ENCODE measurements at places on chromosomes 13 and 19.

DNA sequence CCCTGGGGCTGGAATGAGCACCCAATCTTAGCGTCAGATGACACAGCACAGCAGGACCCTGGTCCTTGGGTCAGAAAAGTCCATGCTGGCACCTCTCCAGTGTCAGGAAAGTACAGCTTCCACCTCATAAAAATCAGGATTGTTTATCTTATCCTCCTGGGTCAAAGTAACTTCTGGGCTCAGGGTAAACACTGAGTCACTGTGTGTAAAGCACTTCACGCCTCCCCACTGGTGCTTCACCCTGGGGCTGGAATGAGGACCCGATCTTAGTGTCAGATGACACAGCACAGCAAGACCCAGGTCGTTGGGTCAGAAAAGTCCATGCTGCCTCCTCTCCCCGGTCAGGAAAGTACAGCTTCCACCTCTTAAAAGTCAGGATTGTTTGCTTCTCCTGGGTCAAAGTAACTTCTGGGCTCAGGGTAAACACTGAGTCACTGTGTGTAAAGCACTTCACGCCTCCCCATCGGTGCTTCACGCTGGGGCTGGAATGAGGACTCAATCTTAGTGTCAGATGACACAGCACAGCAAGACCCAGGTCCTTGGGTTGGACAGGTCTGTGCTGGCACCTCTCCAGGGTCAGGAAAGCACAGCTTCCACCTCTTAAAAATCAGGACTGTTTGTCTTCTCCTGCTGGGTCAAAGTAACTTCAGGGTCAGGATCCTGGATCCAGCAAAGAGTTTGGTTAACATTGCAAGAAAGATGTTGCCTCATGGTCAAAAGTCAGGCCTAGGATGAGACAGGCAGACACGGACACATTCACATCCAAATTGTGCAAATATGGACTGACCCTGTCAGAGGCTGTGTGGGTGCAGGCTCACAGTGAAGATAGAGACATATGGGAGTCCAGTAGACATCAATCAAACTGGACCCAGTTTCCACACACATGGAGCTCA, 39.2 kb upstream of the CYP2A7 start:
- no peak for DNase-seq

GRCh38 chr13:27037571-27037970, 134.0 kb downstream of the USP12 start:
- DNase-seq: no peak

- DNase-seq: no peak
Measured at GRCh38 chr19:50921426-50922316, 10.5 kb upstream of the KLK4 start.

GRCh38 chr19:12790628-12791344, 500 bp upstream of the JUNB start:
- no peak for DNase-seq

GRCh38 chr13:40031031-40031430, 375.6 kb downstream of the COG6 start:
- no peak for DNase-seq

DNA sequence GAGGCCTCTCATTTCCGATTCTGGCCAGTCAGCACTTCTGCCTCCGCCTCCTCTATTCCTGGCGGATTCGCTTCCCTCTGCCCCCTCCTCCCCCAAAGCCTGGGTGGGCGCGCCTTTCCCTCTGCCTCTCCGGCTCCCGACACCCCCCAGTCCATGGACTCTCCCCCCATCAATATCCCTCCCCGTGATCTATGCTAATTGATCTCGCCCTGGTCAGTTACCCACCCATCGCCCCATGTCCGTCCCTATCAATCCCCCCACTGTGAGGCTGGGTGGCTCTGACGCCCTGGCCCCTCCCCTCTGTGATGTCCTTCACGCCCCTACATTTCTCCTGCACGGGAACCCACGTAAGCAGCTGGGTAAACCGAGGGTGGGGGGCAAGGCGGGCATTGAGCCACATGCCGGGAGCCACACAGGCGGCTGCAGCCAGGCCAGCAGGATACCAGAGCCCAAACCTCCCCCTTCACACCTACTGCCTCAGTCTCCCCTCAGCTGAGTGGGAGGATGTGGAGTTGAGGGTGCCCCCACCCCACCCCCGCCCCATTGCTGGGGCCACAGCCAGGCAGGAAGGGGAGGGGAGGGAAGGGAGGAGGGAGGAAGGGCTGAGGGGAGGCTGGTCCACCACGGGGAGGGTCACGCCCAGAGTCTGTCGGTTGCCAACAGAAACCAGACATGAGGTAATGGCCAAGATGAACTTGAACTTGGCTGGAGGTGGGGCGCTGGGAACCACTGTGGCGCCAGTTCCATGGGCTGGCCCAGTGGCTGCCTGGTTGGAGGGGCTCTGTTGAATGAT, 21.0 kb downstream of the SMIM24 start:
- no peak for DNase-seq

Measured in germinal center (tissue), 1 donor.